ENCODE measurements at places on chromosomes 3 and 15.

DNA sequence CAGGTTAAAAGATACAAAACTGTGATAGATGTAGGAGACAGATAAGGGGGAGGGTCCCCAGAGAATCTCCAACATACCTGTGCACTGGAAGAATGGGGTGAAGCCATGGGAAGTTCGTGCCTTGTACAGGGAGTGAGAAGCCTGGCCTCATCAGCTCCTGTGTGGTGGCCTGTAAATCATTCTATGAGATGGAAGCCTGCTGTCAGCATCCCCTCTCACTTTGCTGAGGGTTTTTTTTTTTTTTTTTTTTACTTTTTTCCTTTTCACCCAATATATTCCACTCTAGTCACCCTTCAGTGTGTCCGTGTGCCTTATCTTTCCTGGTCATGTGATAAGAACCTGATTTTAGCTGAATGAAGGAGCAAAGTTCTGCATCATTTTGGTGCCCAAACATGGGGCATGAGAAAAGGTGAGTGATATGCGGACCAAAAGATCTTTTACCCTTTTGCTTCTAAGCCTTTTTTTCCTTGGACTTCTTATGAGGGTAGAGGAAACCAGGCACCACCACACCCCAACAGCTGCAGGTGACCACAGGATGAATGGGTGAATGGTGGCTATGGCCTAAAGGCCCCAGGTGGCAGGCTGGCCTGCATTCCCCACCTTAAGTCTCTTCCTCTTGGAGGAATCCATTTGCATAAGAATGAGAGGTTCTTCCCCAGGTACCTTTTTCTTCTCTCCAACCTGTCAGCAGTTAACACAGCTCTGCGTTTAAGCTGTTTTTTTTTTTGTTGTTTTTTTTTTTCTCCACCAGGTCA is 1345.0 kb downstream of the NSUN3 start:
- no peak for DNase-seq

GRCh38 chr3:168139947-168140346 is 44.2 kb upstream of the GOLIM4 start:
- DNase-seq: no peak

DNA sequence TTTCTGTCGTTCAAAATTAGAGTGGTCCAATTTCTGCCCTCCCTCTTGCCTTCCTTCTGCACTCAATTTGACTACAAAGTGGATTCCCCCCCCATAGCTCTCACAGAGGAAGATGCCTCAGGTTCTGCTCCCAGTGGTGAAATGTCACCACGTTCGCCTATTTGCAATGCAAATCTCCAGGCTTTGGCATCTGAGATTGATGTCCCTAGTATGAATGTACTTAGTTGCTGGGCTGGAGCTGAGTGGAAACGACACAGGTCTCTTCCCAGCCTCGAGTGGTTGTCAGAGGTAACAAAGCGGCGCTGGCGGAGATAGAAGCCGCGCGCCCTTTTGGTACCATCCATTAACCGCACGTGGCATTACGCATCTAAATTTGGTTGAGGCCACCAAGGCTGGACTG is 860.1 kb downstream of the MCTP2 start:
- DNase-seq: no peak

GRCh38 chr3:72143966-72144717 is 359.2 kb upstream of the PROK2 start:
- no peak for DNase-seq

DNA sequence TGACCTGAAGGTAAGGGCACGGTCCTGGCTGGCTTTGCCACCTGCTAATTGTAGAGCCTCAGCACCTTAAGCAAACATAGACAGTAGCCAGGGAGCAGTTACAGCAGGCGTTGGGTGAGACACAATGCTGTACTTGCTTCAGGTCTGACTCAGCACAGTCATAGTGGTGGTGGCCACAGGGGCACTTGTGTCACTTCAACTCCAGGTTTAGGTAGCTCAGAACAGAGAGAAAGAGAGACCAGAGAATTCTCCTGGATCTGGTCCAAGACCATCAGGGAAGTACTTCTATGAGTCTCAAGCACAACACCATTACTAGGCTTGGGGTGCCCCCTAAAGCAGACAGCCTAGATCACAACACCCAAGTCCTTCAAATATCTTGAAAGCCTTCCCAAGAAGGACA is 204.4 kb downstream of the OTOL1 start:
- DNase-seq: no peak

- DNase-seq: no peak
Observed at GRCh38 chr15:73232776-73233175, 136.0 kb downstream of the HCN4 start.

DNA sequence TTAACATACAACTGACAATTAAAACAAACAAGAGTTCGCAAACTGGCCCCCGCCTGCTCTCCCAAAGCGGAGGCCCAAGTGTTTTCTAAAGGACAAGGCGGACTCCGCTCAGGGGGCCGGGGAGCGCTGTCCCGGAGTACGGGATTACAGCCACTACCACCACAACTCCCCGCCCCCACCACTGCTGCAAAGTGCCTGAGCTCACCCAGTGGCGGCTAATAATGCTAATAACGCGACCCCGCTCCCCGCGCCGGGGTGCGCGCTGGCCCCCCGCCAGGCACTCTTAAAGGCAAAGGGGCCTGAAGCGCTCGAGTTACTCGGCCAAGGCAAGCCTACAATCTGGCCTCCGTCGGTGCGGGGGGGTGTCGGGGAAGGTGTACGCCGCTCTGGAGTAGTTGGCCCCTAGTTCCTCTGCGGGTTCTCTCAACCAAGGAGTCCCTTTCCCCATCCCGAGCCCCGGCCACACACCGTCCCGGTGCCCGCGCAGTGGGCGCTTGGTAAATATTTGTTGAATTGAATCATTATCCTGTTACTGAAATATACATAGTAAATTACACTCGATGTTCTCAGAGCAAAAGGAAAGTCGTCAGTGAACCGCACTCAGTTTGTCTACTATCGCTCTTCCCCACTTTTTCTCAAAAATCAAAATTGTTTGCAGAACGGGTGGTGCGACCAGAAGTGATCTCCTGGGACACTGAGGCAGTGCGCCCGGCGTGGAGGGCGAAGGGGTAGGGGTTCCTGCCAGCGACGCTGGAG is 827 bp downstream of the WNT5A start:
- DNase-seq: no peak

GRCh38 chr3:83890039-83890762 is 1068.6 kb upstream of the CADM2 start:
- DNase-seq: no peak

GRCh38 chr15:78507831-78508160 is 419 bp downstream of the HYKK start:
- no peak for DNase-seq

GRCh38 chr3:32216172-32216783 is 22.2 kb upstream of the CMTM8 start:
- DNase-seq: no peak

GRCh38 chr3:183779896-183780465 is 45.4 kb downstream of the MAP6D1 start:
- no peak for DNase-seq

- no peak for DNase-seq
Observed at GRCh38 chr15:38545179-38545578, 19.4 kb downstream of the RASGRP1 start.

DNA sequence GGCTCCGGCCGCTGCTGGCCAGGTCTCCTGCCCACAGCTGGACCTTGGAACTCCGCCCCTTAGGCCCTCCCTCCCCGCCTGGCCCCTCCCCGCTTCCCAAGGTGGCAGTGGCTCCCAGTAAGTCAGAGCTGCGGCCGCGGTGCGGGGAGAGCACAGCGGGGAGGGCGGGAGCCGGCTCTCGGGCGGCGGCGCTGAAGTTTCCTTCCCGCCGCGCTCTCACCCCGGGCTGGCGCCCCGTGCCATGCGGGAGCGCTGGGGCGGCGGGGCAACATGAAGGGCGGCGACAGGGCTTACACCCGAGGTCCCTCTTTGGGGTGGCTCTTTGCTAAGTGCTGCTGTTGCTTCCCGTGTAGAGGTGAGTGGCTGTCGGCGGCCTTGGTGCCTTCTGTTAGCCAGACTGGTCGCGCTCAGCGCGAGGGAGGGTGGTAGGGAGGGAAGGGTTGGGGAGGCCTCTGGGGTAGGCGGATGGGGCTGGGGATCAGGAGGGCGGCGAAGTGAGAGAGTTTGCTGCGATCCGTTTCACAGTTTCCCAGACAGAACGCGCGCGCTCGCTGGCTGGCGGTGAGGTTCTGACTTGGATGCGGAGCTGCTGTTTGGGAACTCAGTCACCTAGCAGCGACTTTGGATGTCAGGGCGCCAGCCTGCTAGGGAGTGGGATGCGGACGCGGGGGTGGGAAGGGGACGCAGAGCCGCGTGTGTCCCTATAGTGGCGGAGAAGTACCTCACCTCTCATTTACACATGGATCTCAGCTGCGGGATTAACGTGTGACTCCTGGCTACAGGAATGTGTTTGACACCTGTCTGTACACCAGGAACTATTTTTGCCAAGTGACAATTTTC is 145.5 kb upstream of the UMPS start:
- peak; percentile 22 for DNase-seq

DNA sequence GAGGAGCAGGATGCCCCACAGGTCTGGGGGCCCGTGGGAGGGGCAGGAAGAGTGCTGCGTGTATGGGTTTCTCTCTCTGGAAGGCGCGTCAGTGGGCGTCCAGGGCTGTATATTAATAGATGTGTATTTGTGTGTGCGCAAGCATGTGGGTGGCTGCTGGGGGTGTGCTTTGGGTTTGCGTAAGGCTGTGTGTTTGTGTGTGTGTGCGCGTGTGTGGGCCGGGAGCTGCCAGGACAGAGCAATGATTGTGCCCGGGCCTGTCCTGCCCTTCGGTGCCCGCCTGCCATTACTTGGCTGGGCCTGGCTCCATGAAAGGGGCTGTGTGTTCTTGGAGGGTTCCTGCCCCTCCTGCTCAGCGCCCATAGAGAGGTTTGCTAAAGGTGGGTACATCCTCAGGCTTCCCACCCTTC is 16.3 kb downstream of the CSPG4 start:
- no peak for DNase-seq

DNA sequence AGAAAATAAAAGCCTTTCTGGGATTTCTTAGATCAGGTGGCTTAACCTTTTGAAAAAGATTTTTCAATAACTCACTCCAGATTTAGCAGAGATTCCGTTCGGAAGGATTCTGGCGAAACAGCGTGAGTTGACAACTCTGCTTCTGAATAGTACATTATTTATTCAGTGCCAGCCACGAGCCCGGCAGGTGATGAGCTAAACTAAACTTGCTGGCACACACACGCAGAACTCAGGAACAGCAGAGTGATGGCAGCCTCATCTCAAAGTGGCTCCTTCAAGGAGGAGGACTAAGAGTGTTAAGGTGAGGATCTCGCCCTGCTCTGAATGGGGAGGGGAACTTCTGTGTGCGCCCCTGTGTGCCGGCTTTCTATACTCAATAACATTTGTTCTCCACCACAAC is 114.3 kb downstream of the FAM43A start:
- DNase-seq: no peak

DNA sequence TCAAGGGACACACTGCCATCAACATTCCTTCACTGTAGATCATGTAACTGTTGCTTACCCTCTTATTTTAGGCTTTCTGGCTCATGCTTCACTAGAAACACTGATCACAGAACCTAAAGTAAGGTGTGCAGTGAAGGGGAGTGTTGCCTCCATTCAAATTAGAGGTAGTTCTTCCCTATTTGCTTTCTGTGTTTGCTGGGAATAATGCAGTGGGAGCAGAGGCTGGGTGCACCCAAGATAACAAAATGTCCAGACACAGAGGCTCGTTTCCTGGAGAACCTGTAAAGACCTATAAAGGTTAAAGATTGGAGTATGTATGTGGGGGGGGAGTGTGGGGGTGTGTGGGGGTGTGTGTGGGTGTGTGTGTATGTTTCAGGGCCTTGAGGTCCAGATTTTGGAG is 2.1 kb upstream of the CLDN18 start:
- DNase-seq: no peak

DNA sequence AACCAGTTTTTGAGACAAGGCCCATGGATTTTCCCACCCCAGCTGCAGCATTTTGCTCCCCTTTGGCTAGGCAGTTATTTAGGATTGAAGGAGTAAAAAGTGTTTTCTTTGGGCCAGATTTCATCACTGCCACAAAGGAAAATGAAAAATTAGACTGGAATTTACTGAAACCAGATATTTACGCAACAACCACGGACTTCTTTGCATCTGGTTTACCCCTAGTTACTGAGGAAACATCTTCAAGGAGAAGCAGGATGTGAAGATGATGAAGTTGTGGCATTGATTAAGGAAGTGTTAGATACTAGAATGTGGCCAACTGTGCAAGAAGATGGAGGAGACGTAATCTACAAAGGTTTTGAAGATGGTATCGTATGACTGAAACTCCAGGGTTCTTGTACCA is 165.2 kb upstream of the MYRIP start:
- no peak for DNase-seq

DNA sequence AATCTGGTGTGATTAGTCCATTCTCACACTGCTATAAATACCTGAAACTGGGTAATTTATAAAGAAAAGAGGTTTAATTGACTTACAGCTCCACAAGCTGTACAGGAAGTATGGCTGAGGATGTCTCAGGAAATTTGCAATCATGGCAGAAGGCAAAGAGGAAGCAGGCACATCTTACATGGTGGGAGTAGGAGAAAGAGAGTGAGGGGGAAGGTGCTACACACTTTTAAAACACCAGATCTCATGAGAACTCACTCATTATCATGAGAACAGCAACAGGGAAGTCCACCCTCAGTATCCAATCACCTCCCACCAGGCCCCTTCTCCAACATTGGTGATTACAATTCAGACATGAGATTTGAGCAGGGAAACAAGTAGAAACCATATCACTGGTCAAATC is 24.0 kb upstream of the ACP3 start:
- no peak for DNase-seq

- no peak for DNase-seq
Observed at GRCh38 chr3:135084405-135084804, 289.3 kb downstream of the EPHB1 start.

GRCh38 chr15:52527911-52528563 is 643 bp downstream of the MYO5A start:
- no peak for DNase-seq

GRCh38 chr15:88144921-88145653 is 111.5 kb downstream of the NTRK3 start:
- no peak for DNase-seq

- no peak for DNase-seq
Observed at GRCh38 chr15:27514526-27514925, 543.5 kb downstream of the GABRG3 start.

- DNase-seq: no peak
Observed at GRCh38 chr3:160150525-160150924, 74.7 kb upstream of the C3orf80 start.

GRCh38 chr15:40986820-40987219 is 33.5 kb downstream of the CHAC1 start:
- DNase-seq: no peak

- no peak for DNase-seq
Observed at GRCh38 chr3:105255350-105255749, 111.4 kb upstream of the ALCAM start.

- DNase-seq: no peak
Observed at GRCh38 chr15:89178307-89178977, 42.9 kb downstream of the RLBP1 start.

GRCh38 chr3:147371140-147371539 is 35.2 kb downstream of the ZIC4 start:
- no peak for DNase-seq

- DNase-seq: no peak
Observed at GRCh38 chr3:177236704-177237103, 39.4 kb upstream of the TBL1XR1 start.

GRCh38 chr15:98651036-98651481 is 2.7 kb downstream of the IGF1R start:
- DNase-seq: no peak

Data from GOT3 (cell line).